ENCODE measurements at places on chromosomes 3 and 15. TPM values are rescaled to one million over a fixed set of nuclear protein-coding genes. Genes with fewer than 3 reads are reported as not detected.

The C3orf20 gene
- not detected for total RNA-seq

DNA sequence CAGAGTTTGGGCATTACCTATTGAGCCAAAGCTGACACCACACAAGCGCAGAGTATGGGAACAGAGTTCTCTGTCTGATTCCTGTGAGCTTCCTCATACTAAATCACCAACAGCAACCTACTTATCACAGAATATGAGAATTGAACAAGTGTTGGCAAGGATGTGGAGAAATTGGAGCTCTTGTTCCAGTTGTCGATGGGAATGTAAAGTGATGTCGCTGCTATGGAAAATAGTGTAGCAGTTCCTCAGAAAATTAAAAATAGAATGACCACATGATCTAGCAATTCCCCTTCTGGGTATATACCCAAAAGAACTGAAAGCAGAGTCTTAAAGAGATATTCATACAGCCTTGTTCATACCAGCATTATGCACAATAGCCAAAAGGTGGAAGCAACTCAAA lies 33.4 kb downstream of the CD86 start:
- H3K4me1 ChIP-seq: no peaks in the 10 kb centered on the region
- H3K27me3 ChIP-seq: no peaks in the 10 kb centered on the region
- no peak for DNase-seq
- H3K27ac ChIP-seq: no peak overlapping the region

The FANCD2OS gene
- not detected for total RNA-seq

DNA sequence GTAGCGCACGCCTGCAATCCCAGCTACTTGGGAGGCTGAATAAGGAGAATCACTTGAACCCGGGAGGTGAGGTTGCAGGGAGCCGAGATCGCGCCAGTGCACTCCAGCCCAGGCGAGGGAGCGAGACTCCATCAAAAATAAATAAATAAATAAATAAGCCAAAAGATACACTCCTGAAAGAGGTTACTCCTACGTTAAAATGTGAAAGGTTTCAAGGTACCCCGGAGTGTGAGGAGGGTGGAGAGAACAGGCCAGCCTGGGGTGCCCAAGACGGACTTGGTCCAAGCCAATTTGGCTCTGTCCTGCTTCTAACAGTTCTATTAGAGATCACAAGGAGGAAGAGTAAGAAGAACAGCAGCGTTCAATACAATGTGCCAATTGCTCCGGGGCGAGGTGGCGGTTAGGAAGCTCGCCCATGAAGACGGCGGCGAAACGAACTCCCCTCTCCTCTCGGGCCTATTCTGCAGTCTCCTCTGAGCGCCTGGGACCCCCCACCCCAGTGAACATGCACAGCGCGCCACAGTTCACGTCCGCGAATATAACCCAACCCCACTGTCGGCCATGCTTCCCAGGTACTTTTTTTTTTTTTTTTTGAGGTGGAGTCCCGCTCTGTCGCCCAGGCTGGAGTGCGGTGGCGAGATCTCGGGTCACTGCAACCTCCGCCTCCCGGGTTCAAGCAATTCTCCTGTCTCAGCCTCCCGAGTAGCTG lies 942 bp downstream of the ELP6 start:
- H3K27me3 ChIP-seq: no peaks in the 10 kb centered on the region
- DNase-seq: no peak
- H3K4me1 ChIP-seq: peaks cover 24% of the 10 kb centered on the region
- H3K4me3 ChIP-seq: peak overlapping the region; percentile 95

The SNAP23 gene
- 58.2 TPM for total RNA-seq

DNA sequence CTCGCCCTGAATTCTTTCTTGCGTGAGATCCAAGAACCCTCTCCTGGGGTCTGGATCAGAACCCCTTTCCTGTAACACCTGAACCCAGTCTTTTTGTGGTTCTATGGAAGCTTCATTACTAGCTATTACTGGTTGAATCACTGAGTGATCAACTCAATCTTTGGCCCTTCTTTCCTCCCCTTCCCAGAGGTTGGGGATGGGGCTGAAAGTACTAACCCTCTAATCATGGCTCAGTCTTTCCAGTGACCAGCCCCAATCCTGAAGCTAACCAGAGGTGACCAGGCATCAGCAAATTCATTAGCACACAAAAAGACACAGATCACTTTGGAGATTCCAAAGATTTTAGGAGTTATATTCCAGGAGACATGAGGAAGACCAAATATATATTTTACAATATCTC lies 39.5 kb downstream of the HERC1 start:
- no peaks in the 10 kb centered on the region for H3K27me3 ChIP-seq
- no peak overlapping the region for H3K4me3 ChIP-seq
- no peak for DNase-seq
- peaks cover 25% of the 10 kb centered on the region for H3K4me1 ChIP-seq
- H3K36me3 ChIP-seq: peaks cover 28% of the 10 kb centered on the region

The SPATA12 gene
- total RNA-seq: 0.39 TPM

DNA sequence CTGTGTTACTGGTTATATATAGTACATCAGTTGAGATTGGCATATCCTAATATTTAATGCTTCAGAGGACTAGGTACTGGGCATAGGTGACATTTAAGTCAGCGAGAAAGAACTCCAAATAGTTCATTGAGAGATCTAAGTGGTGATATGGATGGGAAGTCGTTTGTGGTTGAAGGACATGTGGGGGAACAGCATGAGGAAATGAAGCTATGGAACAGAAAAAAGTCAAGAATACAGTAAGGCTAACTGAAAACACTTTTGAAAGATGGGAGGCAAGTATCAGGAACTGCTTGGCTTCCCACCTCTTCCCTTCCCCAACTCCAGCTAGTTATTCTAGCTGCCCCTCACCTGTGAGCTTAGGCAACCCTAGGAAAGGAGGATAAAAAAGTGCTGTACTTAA lies 3.7 kb upstream of the MYO5A start:
- H3K36me3 ChIP-seq: no peaks in the 10 kb centered on the region
- H3K4me1 ChIP-seq: peaks cover 16% of the 10 kb centered on the region
- no peak overlapping the region for H3K27ac ChIP-seq

The RAB27A gene
- total RNA-seq: 4.7 TPM

- no peaks in the 10 kb centered on the region for H3K27me3 ChIP-seq
- no peak overlapping the region for H3K4me3 ChIP-seq
- no peak overlapping the region for H3K27ac ChIP-seq
- peaks cover 16% of the 10 kb centered on the region for H3K4me1 ChIP-seq
- DNase-seq: peak; percentile 75
These were observed 14.1 kb downstream of the RNF123 start for GRCh38 chr3:49703443-49703927.

DNA sequence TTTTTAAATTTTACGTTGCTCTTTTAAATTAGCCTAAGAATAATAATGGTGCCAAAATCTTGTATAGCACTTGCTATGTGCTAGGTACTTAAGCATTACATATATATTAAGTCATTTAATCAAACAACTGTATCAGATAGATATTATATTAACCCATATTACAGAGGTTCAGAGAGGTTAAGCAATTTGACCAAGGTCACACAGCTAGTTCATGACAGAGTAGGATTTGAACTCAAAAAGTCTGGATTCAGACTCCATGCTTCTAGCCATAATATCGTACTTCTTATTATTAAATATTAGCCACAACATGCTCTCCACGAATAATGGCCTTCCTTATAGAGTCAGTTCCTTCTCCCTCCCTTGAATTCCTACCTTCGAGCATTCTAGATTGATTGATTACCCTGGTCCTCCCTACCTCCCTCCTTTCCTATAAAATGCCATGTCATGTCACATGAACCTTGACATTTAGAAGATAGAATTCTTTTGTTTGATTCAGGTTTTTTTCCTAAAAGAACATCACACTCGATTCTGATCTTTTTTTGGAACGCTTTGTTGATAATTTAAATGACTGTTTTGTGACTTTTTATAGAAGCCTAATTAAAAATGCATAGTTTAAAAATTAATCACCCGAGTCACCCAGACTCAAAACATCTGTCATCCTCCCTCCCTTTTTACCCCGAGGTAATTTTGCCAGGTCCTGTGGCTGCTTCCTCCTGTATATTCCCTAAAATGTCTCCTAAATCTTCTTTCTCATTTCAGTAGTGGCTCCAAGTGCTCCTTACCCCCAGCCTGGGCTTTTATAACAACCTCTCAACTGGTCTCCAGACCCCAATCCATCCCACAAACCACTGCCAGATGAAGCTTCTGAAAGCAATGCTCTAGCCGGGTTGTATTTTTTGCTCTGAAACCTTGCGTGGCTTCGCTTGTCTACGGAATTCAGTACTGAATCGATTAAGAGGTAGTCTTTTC lies 8.5 kb upstream of the PSMD6 start:
- no peak overlapping the region for H3K27ac ChIP-seq
- no peak overlapping the region for H3K4me3 ChIP-seq
- peaks cover 31% of the 10 kb centered on the region for H3K4me1 ChIP-seq

- no peak overlapping the region for H3K4me3 ChIP-seq
- H3K4me1 ChIP-seq: peaks cover 12% of the 10 kb centered on the region
- H3K27ac ChIP-seq: no peak overlapping the region
- H3K36me3 ChIP-seq: no peaks in the 10 kb centered on the region
These were observed 95.0 kb upstream of the FNDC3B start for GRCh38 chr3:171944118-171945016.

DNA sequence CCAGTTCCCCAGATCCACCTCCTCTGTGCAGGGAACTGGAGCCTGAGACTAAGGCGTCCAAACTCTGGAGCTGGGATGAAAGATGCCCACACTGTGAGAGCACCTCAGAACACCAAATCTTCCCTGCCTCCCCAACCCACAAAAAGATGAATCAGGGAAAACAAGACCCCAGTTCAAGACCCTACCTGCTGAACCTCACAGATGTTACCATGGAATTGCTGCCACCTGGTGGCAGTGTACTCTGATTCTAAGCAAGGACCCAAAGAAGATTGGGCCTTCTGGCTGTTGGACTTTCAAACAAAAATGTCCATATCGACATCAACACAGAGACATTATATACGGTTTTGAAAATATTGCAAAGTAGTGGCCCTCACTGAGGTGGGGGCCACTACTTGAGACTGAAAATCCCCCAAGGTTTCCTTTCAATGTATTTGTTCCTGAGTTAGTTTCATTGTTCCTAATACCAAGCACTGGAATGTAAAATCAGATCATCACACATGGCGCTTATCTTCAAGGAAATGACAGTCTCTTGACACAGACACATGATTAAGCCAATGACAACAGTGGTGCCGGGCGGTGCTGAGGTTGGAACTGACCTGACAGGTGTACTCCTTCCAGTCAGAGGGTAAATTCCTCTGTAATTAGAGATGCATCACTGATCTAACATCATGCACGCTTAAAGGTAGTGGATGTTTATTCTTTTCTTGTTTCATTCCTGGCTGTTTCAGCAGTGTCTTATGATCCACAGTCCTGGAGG lies 67.6 kb downstream of the SLC6A11 start:
- H3K36me3 ChIP-seq: no peaks in the 10 kb centered on the region
- peaks cover 79% of the 10 kb centered on the region for H3K27me3 ChIP-seq
- no peak overlapping the region for H3K27ac ChIP-seq
- no peak overlapping the region for H3K4me3 ChIP-seq
- DNase-seq: peak; percentile 48

GRCh38 chr15:72785841-72786240 lies 2.3 kb upstream of the ADPGK start:
- no peak overlapping the region for H3K4me3 ChIP-seq
- H3K4me1 ChIP-seq: peaks cover 20% of the 10 kb centered on the region
- no peaks in the 10 kb centered on the region for H3K36me3 ChIP-seq
- peaks cover 3% of the 10 kb centered on the region for H3K27me3 ChIP-seq
- DNase-seq: no peak

DNA sequence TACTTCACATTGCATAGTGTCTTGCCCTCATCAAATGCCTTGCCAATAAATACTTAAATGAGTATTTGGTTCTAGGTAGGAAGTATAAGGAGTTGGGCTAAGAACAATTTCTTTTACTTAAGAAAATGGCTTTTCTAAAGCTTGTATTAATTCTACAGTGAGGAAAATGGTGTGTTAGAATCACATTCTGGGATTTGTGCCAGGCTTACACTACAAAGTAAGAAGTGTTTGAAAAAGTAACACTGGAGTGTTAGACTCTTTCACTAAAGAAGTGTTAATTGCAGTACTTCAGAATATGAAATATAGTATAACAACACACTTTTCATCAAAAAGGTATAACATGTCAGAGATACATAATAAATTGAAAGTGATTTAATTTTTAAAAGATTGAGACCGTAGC lies 328.7 kb downstream of the C3orf38 start:
- H3K36me3 ChIP-seq: peaks cover 4% of the 10 kb centered on the region
- no peak overlapping the region for H3K4me3 ChIP-seq
- H3K27me3 ChIP-seq: no peaks in the 10 kb centered on the region
- DNase-seq: no peak
- H3K27ac ChIP-seq: no peak overlapping the region

DNA sequence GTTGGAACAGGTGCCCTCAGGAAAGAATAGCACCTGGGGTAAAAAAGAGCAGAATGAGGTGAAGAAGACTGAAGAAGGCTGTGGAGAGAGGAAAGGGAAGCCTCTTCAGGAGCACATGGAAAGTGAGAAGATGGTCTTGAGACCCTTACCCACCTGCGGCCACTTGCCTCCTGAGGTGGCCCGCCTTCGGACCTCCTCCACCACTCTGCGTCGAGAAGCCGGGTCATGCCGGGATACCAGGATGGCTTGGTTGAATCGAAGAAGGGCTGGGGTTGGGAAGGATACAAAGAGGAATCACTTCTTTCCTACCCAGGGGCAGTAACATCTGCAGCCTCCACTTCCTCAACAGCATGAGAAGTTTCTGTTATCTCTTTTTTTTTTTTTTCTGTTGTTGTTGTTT lies 3.0 kb downstream of the LPCAT4 start:
- H3K4me1 ChIP-seq: peaks cover 17% of the 10 kb centered on the region
- no peaks in the 10 kb centered on the region for H3K27me3 ChIP-seq
- H3K4me3 ChIP-seq: no peak overlapping the region
- no peak for DNase-seq
- H3K36me3 ChIP-seq: peaks cover 36% of the 10 kb centered on the region
- H3K27ac ChIP-seq: no peak overlapping the region

DNA sequence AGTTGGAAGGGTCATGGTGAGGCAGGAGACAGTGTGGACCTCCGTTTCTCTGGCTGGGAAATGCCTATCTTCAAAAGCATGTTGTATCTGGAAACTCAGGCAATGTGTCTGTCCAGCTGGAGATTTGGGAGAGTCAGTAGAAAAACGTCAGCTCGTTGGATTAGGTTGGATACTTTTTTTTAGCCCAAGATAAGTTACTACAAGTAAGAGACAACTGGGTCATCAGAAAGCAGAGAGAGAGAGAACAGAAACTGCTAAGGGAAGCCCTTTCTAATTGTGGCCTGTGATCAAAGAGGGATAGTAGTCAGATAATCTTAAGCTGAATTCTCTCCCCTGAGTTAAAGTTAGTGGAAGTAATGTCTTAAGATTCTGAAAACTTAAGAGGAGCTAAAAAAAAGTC lies 78.9 kb upstream of the ZNF280D start:
- DNase-seq: no peak
- H3K27ac ChIP-seq: no peak overlapping the region
- H3K27me3 ChIP-seq: no peaks in the 10 kb centered on the region
- peaks cover 17% of the 10 kb centered on the region for H3K36me3 ChIP-seq
- H3K4me1 ChIP-seq: no peaks in the 10 kb centered on the region

- H3K36me3 ChIP-seq: no peaks in the 10 kb centered on the region
- H3K4me1 ChIP-seq: peaks cover 6% of the 10 kb centered on the region
- no peak overlapping the region for H3K4me3 ChIP-seq
- H3K27me3 ChIP-seq: no peaks in the 10 kb centered on the region
- DNase-seq: no peak
These were observed 362.3 kb downstream of the WDR72 start for GRCh38 chr15:53397041-53397616.

GRCh38 chr3:65963787-65964677 lies 74.7 kb downstream of the MAGI1 start:
- H3K27ac ChIP-seq: peak overlapping the region; percentile 21
- DNase-seq: no peak
- no peak overlapping the region for H3K4me3 ChIP-seq
- H3K4me1 ChIP-seq: peaks cover 38% of the 10 kb centered on the region
- no peaks in the 10 kb centered on the region for H3K36me3 ChIP-seq

The LIPH gene
- total RNA-seq: 0.27 TPM

The PDZRN3 gene
- 9.5 TPM for total RNA-seq

The GSK3B gene
- 48.9 TPM for total RNA-seq

- no peak overlapping the region for H3K27ac ChIP-seq
- no peaks in the 10 kb centered on the region for H3K36me3 ChIP-seq
- no peak overlapping the region for H3K4me3 ChIP-seq
- no peak for DNase-seq
These were observed 473.7 kb downstream of the LPP start for GRCh38 chr3:188627652-188628051.

Data from WTC11 (cell line).